PC-3 (cell line): ENCODE measurements at places on chromosomes 11 and 22. TPM values are rescaled to one million over a fixed set of nuclear protein-coding genes. Genes with fewer than 3 reads are reported as not detected.

GRCh38 chr22:43528601-43529360 is 117.0 kb downstream of the MPPED1 start:
- no peaks in the 10 kb centered on the region for H3K36me3 ChIP-seq
- H3K4me3 ChIP-seq: no peak overlapping the region
- 0 out of 2 replicates have a peak, but pooled peaks cover 4% of the 10 kb centered on the region for H3K27me3 ChIP-seq
- H3K4me1 ChIP-seq: no peaks in the 10 kb centered on the region

DNA sequence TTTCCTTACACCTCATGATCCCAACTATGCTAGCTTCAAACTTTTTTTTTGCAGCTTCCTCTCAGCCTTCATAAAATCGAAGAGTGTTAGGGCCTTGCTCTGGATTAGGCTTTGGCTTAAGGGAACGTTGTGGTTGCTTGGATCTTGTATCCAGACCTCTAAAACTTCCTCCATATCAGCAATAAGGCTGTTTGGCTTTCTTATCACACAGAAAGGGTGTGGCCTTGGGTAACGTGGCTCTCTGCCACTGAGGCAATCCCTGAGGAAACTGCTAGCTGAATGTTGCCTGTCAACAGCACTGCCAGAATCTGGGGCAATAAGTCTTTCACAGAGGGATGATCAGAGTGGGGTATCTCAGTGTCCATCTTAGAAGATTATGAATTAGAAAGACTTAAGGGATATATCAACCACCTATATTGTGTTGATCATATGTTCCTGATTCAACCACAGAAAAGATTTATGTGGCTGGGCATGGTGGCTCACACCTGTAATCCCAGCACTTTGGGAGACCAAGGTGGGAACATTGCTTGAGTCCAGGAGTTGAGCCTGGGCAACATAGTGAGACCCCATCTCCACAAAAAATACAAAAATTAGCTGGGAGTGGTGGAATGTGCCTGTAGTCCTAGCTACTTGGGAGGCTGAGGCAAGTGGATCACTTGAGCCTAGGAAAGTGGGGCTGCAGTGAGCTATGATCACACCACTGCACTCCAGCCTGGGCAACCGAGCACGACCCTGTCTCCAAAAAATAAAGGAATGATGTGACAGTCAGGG is 12.5 kb upstream of the CUL5 start:
- no peak for DNase-seq
- no peaks in the 10 kb centered on the region for H3K36me3 ChIP-seq
- H3K4me1 ChIP-seq: no peaks in the 10 kb centered on the region
- H3K4me3 ChIP-seq: no peak overlapping the region
- peaks cover 17% of the 10 kb centered on the region; the same call in 1 of the 2 replicates for H3K27me3 ChIP-seq

GRCh38 chr22:49395617-49396016 is 432.1 kb downstream of the BRD1 start:
- H3K27ac ChIP-seq: no peak overlapping the region
- no peaks in the 10 kb centered on the region for H3K36me3 ChIP-seq
- no peaks in the 10 kb centered on the region for H3K4me1 ChIP-seq
- no peak for DNase-seq
- H3K4me3 ChIP-seq: no peak overlapping the region
- peaks cover 29% of the 10 kb centered on the region for H3K27me3 ChIP-seq

DNA sequence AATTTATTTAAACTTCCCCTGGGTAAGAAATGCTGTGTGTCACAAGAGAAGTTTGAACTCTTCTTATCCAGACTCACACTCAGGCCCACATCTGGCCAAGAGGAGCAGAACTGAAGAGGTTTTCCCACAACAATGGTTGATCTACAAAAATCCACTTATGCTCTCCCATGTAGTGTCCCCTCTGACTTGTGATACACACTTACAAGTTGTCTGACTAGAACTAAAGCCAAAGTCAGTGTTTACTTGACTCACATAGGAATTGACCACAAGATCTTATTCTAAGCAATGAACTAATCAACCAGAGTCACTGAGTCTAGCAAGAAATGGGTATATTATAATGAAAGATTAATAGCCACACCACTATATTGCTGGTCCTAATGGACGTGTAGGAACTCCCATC is 133.0 kb downstream of the ATG16L2 start:
- no peaks in the 10 kb centered on the region for H3K27me3 ChIP-seq
- no peak for DNase-seq

DNA sequence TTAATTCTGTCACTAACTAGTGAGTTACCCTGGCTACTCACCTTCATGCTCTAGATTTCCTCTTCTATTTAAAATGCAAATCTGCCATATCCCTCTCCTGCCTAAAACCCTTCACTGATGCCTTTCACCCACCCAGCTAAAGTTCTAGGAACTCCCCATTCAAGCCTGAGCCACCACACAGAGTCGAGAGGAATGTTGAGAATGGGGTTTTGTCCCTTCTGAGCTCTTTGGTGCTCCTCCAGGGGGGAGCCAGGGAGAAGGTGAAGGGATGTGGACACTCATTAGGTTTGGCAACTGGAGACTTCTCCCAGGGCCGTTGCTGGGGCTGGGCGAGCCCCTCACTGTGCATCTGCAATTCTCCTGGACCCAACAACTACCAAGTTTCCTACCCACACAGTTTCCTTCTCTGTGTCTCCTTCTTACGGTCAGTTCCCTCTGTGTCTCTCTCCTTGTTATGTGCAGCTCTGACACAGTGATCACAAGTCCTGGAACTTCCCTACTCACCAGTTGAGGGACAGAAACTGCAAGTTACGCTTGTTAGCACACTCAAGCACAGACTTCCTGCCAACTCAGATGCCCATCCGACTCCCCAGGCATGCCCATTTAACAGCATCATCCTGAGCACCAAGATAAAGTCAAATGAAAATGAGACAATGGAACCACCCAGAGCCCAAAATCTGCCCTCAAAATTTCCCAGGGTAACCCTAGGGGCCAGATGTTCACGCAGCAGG is 6.5 kb upstream of the IL10RA start:
- no peak overlapping the region for H3K4me3 ChIP-seq
- no peaks in the 10 kb centered on the region for H3K4me1 ChIP-seq
- H3K27me3 ChIP-seq: peaks cover 72% of the 10 kb centered on the region
- H3K36me3 ChIP-seq: no peaks in the 10 kb centered on the region

GRCh38 chr11:35415487-35415886 is 3.9 kb downstream of the SLC1A2 start:
- H3K27ac ChIP-seq: no peak overlapping the region
- H3K36me3 ChIP-seq: no peaks in the 10 kb centered on the region
- DNase-seq: no peak
- 0 out of 2 replicates have a peak, but pooled peaks cover 3% of the 10 kb centered on the region for H3K4me1 ChIP-seq
- no peak overlapping the region for H3K4me3 ChIP-seq

TUBA8 gene
- 1.6 and 1.9 TPM in 2 replicates for total RNA-seq

DNA sequence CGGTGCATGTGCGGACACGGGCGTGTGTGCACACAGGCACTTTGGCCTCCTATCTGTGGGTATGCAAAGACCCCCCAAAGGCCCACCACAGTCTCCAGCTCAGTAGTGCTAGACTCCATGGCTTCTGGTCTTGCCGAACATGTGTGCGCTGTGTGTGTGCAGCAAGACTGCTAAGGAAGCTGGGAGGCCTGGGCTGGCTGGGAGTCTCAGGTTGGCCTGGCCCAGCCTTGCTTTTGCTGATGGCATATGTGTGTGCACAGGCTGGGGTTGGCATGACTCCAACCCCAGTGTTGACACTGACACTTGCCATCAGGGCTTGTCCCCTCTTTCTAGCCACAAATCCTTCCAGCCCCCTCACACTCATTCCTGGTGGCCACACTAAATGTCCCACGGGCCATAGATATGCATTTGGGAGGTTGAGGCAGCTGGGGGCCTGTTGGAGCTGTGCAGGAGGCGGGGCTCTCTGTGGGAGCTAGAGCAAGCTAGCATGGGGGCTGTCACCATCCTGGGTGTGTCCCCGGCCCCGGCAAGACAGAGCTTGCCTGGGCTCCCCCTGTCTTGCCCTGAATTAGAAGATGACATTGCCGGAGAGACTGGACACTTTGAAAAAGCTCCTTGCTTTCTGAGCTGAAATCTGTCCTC is 60.9 kb upstream of the NECTIN1 start:
- no peak overlapping the region for H3K27ac ChIP-seq
- H3K36me3 ChIP-seq: no peaks in the 10 kb centered on the region
- no peak overlapping the region for H3K4me3 ChIP-seq

GRCh38 chr11:5192738-5193137 is 7.7 kb downstream of the OR51V1 start:
- no peaks in the 10 kb centered on the region for H3K36me3 ChIP-seq
- no peak overlapping the region for H3K27ac ChIP-seq
- no peaks in the 10 kb centered on the region for H3K4me1 ChIP-seq
- DNase-seq: no peak
- H3K27me3 ChIP-seq: no peaks in the 10 kb centered on the region

DNA sequence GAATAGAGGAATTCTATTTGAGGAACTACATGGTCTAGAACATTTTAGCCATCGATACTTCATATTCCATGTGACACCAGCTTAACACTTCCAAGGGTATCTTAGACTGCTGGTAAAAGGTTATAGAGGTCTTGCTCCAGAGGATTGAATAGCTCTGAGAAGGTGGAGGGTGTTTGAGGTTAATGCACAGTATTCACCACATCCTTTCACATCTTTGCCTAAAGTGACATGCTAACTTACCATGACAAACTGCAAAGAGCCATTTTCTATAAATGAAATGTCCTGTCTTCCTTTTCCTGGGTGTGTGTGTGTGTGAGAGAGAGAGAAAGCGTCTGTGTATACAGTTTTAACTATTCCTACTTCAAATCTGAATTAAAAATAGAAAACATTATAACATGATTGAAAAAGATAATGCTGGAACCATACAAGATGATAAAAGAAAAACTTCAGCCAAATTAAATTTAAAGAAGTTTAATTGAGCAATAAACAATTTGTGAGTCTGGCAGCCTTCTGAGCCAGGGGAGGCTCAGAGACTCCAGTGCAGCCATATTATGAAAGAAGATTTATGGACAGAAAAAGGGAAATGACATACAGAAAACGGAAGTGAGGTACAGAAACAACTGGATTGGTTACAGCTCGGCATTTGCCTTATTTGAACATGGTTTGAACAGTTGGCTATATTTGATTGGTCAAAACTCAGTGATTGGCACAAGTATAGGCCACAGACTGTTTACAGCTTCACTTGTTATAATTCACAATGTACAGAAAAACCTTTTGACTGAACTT is 320.9 kb upstream of the CCDC179 start:
- no peak overlapping the region for H3K27ac ChIP-seq
- H3K36me3 ChIP-seq: no peaks in the 10 kb centered on the region
- H3K4me1 ChIP-seq: no peaks in the 10 kb centered on the region
- H3K27me3 ChIP-seq: no peaks in the 10 kb centered on the region
- H3K4me3 ChIP-seq: no peak overlapping the region
- DNase-seq: no peak

DNA sequence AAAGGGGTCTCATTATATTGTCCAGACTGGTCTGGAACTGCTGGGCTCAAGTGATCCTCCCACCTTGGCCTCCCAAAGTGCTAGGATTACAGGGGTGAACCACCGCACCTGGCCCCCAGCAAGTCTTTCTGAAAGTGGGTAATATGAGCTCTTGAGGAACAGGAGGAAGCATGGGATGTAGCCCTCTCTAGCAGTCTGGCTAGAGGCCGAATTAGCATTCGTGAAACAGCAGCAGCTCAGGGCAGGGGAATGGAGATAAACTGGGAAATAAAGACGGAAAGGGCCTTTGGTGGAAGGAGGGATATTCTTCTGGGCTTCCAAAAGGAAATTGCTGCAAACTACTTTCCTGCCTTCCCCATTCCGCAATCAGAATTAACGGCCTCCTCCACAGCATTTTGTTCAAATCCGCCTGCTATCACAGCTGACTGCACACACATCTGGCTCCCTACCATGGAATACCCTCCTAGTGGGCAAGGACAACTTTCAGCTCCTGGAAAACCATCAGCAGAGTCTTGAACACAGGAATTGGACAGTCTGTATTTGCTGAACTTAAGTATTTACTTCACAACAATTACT is 44.3 kb downstream of the MICAL3 start:
- no peaks in the 10 kb centered on the region for H3K27me3 ChIP-seq
- no peak for DNase-seq
- H3K4me3 ChIP-seq: no peak overlapping the region
- H3K27ac ChIP-seq: no peak overlapping the region

GRCh38 chr11:22792497-22792896 is 37.1 kb downstream of the SVIP start:
- DNase-seq: peak; percentile 78
- peaks cover 14% of the 10 kb centered on the region for H3K4me1 ChIP-seq
- H3K4me3 ChIP-seq: no peak overlapping the region
- no peaks in the 10 kb centered on the region for H3K27me3 ChIP-seq
- no peaks in the 10 kb centered on the region for H3K36me3 ChIP-seq
